ENCODE measurements at places on chromosomes 16 and 17. TPM values are rescaled to one million over a fixed set of nuclear protein-coding genes. Genes with fewer than 3 reads are reported as not detected.

DNA sequence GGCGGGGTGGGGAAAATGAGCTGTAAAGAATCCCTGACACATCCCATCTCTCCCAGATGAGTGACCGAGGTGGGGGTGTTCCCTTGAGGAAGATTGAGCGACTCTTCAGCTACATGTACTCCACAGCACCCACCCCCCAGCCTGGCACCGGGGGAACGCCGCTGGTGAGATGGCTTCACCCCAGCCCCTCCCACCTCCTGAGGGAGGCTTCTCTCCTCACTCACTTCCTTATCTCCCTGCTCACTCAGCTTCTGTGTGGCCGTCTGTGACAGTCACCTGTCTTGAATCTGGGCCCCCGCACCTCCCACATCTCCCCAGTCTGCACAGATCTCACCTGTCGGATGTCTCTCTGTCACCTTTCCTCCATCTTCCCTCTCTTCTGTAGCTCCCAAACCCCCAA, 13.4 kb downstream of the PDK2 start:
- no peak for DNase-seq
- no peaks in the 10 kb centered on the region for H3K4me1 ChIP-seq
- no peaks in the 10 kb centered on the region for H3K27me3 ChIP-seq
- H3K36me3 ChIP-seq, result peaks cover 4% of the 10 kb centered on the region
- H3K4me3 ChIP-seq, result no peak overlapping the region

The PRAC2 gene
- total RNA-seq, result not detected

DNA sequence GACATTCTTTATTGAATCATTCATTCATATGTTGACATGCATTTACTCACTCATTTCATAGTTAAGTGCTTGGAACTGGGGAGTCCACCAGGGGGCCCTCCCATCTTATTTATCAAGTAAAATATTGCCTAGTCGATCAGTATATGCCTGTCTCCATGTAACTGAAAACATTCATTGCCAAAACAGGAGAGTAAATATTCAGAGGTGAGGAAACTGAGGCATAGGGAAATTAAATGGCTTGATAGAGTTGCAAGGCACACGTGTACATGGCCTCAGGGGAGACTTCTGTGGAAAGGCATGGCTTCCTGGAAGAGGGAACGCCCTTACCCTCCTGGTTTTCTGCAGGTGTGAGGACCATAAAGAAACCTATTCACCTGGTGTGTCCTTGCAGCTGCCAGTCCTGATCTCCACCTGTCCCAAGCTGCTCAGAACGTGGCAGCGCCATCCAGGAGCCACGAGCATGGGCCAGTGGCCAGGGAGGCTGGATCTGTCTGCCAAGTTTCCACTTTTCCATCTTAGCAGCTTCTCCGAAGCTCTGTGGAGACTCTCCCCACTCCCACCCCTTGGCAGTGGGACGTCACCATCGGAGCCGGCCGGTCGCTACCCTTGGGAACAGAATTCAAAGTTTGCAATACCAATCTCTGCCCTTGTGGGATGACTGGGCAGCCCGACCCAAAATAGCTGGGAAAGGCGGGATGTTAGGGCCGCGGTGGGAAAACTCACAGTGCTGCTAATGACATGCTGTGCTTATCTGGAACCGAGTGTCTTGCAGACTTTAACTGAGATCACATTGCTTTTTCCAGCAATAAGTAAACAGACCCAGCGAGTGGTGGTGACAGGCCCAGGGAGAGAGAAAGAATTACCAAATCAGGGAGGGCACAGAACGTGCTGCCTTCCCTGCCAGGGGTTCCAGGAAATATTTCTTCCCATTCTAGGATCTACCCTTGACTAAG, 4.1 kb upstream of the C1QTNF1 start:
- peaks cover 9% of the 10 kb centered on the region for H3K4me1 ChIP-seq
- peak; percentile 63 for DNase-seq
- peaks cover 45% of the 10 kb centered on the region for H3K27me3 ChIP-seq
- H3K36me3 ChIP-seq, result no peaks in the 10 kb centered on the region
- H3K4me3 ChIP-seq, result no peak overlapping the region

- H3K4me1 ChIP-seq, result no peaks in the 10 kb centered on the region
- H3K27ac ChIP-seq, result no peak overlapping the region
- H3K36me3 ChIP-seq, result no peaks in the 10 kb centered on the region
- peaks cover 2% of the 10 kb centered on the region for H3K27me3 ChIP-seq
- H3K4me3 ChIP-seq, result no peak overlapping the region
- DNase-seq, result no peak
Measured at GRCh38 chr16:13983625-13984024, 63.7 kb downstream of the ERCC4 start.
